ENCODE measurements at places on chromosomes 7 and 10.

DNA sequence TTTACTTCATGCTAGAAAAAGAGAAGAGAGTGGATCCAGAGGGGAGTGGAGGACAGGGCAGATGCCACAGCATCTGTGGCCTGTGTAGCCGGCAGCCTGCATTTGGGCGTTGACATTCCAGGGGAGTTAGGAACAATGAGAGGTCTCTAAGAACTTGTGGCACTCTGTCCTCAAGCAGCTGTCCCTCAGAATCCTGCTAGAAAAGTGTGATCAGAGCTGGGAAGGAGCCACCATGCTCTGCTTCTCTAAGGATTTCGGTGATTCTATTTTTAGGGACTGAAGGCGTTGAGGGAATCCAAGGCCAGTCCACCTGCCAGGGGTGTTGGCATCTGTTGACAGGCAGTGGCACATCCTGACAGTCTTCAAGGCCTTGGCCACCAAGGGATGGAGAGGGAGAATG lies 7.6 kb downstream of the LRIT2 start:
- DNase-seq, result no peak

GRCh38 chr10:5305374-5305773 lies 59.4 kb upstream of the UCN3 start:
- DNase-seq, result no peak

GRCh38 chr7:34338961-34339526 lies 319.0 kb upstream of the NPSR1 start:
- DNase-seq, result no peak

DNA sequence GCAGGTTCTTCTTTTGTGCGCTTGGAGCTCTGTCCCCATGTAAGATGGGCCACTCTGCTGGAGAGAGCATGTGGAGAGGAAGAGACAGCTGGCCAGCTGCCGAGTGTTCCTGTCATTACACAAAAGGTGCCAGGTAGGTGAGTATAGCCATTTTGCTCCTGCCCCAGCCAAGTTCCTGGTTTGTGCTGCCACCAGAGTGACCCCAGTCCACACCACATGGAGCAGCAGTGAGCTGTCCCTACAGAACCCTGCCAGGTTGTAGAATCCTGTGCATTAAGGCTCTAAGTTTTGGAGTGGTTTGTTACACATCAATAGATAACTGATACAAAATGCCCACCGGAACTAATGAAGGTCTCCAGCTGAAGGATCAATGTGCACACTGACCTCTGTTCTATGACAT lies 84.6 kb upstream of the GHITM start:
- DNase-seq, result no peak

- DNase-seq, result no peak
Measured at GRCh38 chr7:100627238-100627549, 14.2 kb downstream of the TFR2 start.

GRCh38 chr10:70893227-70894006 lies 5.1 kb upstream of the PCBD1 start:
- no peak for DNase-seq

DNA sequence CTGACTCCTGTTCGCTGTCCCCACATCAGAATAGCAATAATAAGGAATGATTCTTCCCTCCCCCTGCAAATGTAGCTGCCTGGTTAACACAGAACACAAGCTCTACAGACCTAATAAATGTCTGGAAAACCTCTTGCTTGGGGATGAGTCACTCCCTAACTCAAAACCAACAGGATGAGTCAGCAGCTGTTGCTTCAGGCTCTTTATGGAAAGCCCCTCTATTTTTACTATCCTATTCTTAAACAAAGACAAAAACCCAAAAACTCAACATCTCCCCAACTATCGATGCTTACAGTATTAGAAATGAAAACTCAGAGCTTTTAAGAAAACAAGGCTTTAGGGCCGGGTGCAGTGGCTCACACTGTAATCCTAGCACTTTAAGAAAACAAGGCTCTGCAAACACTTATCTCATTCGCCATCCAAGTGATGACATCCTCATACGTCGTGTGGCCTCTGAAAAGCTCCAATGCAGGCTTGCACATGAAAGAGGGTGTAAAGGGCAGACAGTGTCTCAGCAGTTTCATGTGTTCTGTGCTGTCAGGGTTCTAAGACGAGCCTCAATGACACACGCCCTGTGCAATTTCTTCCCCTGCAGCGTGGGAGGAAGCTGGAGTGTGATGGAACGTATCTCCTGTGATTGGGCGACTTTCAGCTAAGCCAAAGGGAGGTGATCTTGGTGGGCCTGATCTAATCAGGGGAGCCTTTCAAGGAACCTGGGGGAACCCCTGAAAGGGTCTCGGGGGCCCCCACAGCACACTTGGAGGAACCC lies 70.1 kb downstream of the AMZ1 start:
- DNase-seq, result no peak

DNA sequence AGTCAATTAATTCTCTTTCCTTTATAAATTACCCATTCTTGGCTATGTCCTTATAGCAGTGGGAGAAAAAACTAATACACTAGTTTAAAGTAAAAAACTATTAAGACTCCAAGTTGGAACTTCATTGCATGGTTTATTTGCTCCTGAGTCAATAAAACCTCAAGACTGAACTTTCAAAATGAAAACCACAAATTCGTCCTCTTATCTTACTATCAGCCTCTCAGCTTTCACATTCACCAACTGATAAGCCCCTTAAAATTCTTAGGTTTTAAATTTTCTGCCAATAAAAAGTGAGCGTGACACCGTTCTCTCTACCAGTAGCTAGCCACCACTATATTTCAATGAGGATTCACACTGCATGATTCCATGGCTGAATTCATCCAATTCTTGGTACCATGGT lies 346.4 kb upstream of the NPSR1 start:
- DNase-seq, result no peak

GRCh38 chr10:35359056-35359455 lies 22.7 kb downstream of the CCNY start:
- no peak for DNase-seq

GRCh38 chr10:43211030-43211429 lies 55.8 kb downstream of the RASGEF1A start:
- DNase-seq, result no peak

- no peak for DNase-seq
Measured at GRCh38 chr10:36736311-36736710, 389.1 kb upstream of the ANKRD30A start.

- DNase-seq, result no peak
Measured at GRCh38 chr7:71735961-71736556, 604.1 kb downstream of the GALNT17 start.

DNA sequence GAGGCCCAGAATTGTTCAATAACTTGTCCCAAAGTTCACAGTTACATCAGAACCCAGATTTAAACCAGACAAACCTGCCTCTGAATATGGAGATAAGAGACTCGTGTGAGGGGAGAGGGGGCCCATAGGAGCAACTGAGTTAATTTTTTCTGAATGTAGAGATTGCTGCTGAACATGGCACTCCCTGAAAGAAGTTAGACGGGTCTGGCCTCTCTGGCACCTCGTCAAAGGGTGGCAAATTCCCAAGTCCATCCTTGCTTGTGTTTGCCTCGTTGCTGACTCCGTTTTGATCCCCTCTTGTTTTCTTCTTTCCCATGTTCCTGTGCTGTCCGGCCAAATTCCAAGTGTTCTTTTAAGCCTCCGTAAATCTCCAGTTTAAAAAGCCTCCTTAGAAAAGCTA lies 35.2 kb upstream of the YAE1 start:
- DNase-seq, result no peak

DNA sequence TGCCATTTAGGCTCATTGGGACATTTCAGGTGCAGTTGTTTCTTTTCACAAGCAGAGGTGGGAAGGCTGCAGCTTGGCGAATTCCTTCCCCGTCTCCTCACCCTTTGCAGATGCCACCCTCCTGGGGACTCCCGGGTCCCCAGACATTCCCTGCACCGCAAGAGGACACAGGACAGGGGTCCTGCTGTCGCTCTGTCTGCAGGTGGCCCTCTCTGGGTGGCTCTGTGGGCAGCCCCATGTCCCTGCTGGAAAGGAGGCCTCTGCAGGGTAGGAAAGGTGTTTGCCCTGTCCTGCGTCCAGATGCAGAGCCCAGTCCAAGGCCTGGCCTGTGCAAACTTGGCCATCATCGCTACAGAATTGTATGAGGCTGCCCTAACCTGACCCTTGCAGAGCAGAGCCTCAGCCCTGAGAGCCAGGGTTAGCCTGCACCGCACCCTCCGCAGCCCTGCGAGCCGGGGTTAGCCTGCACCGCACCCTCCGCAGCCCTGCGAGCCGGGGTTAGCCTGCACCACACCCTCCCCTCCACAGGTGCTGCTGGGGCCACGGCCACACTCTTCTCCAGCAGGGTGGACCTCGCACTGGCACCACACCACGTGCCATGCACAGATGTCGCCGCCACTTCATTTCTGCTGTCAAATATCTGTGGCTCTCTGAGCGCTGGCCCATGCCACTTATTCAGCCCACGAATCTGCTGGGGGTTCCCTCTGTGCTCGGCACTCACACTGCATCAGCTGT lies 61.0 kb downstream of the CFAP46 start:
- DNase-seq, result no peak

DNA sequence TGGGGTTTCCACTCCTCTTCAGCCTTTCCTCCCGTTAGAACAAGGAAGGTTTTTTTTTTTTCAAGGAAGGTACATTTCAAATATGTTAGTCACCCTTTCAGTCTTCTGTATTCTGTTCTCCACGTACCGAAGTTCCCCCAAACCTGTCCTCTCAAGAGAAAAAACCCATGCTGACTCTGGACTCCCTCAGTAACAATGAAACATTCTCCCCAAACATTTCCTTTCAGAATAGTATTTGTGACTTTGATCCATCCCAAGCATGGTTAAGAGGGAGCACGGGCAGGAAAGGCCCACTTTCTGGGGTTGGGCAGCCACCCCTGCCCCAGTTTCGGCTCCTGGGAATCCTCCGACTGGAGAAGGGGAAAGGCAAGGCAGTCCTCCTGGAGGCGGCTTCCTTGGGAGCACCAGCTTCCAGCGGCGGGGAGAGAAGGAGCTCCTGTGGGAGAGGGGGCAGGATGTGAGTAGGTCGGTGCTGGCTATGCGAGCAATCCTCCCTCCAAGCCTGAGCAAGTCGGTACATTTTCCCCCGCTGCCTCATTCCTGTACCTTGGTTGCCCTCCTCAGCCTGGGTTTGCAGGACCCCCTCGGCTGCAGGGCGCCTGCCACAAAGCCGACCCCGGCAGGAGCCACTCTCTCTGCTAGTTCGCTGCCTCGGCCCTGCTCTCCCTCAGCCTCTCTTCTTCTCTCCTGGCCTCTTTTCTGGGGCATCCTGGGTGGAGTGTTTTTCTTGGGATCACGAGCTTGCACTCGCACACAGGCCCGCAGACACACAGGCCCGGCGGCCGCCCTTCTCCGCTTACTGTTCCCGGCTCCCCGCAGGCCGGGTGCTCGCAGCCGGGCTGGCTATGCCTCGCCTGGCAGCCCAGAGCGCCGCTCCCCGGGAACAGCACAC lies 2.1 kb upstream of the HOXA1 start:
- no peak for DNase-seq

DNA sequence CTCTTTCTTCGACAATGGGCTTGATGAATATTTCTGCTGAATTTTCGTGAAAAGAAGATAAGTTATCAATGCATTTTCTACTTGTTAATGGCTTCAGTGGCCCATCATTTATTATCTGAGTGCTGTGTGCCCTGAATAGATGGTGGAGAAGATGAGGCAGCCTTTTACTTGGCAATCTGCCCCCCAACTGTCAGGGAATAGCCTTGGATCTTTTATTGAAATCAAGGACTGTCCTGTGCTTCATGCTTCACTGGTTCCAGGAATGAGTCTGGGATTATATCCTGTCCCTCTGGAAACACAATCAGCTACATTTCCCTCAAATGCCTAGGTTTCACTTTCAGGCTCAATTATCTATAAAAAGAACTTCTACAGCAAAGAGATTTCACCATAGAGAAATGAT lies 75.9 kb upstream of the NXPH1 start:
- no peak for DNase-seq

DNA sequence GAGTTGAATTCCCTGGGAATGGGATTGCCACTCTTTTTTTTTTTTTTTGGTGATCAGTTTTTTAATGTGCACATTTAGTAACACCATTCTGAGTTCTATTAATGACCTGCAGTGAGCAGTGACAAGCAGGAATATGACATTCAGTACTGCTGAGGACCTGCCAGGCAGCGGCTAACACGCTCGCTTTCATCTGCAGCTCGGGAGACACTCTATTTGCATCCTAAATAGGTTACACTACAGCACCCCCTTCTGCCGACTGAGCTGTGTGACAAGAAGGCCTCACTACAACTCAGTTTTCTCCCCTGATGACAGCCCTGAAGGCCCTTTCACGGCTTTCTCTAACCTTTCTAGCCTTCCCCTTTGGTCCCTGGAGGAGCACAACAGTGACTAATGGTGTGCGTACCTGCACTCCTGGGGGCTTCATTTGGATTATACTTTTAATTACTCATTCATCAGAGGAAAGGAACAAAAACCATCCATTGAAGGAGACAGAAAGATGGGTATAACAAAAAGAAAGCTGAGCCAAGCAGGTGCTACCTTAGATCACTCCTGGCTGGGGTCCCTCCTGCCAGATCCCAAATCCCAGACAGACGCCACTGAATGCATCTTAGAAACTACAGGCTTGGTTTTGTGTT lies 872.4 kb downstream of the LRMDA start:
- no peak for DNase-seq

DNA sequence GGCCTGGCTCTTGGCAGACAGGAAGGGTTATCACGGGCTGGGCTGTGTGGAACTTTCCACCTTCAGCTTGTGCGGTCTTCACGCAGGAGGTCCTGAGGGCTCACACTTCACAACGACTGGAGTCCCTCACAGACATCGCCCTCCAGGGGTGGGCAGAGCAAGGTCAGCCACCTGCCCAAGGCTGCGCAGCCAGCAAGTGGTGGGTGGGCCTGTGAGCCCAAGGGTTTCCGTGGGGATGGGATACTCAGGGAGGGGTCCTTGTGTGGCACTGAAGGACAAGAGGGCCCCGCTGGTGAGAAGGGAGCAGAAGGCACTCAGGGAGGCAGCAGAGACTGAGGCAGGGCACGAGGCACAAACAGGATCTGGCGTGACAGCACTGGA lies 22.0 kb downstream of the PDIA4 start:
- no peak for DNase-seq

DNA sequence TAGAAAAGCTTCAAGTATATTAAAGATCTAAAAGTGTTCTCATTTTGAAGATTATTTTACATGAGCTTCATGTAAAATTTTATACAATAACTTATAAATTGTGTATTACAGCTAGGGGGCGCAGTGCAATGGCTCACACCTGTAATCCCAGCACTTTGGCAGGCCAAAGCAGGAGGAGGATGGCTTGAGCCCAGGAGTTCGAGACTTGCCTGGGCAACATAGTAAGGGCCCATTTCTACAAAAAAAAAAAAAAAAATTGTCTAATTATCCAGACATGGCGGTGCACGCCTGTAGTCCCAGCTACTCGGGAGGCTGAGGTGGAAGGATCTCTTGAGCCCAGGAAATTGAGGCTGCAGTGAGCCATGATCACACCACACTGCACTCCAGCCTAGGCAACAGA lies 16.6 kb downstream of the ACBD5 start:
- DNase-seq, result no peak

DNA sequence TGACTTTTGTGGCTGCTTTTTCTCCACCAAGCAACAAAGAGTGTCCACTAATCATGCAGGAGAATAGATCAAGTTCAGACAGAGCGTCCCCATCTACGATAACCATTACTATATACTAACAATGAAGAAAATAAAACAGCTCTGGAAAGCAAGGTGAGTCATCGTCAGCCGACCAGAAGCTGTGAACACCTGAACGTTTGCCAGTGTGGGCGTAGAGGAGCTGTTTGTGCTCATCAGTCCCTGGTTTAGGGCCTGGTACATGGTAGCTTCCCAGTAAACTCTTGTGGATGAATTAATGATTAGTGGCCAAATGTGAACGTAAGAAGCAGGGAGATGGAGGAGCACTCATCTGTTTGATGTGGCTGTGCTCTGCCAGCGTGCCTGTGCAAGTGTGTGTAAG lies 180.7 kb downstream of the EVX1 start:
- DNase-seq, result no peak

Measured in cortex of kidney (tissue), 1 donor.